ENCODE measurements at places on chromosomes 2 and 18. TPM values are rescaled to one million over a fixed set of nuclear protein-coding genes. Genes with fewer than 3 reads are reported as not detected.

The ERBB4 gene
- total RNA-seq = 25.7 TPM

DNA sequence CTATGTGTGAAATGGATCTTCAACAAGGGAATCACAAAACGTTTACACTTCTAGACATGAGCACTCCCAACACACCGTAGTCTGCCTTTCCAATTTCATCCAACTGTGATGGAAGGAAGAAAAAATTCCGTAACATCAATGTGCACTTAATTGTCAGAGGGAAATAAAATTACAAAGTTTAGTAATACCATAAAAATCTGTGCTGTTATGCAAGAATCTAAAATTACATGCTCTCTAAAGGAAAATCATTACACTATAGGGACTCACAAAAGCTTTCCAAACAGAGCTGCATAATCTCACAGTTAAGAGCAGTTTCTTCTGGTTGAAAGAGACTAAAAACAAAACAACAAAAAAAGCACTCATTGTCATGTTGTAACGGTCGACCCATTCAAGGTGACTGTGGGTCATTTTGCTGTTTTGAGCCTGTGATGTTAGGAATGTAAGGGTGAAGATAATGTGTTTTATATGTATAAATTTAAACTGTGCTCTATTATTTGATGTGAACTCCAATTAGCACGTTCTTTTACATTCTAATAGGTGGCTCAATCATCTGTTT is 698.0 kb downstream of the TDRD15 start:
- no peak for DNase-seq

GRCh38 chr18:22700920-22701319 is 232.2 kb upstream of the RBBP8 start:
- no peak for DNase-seq

- no peak for DNase-seq
Measured at GRCh38 chr2:69243652-69244051, 143.4 kb downstream of the GFPT1 start.

DNA sequence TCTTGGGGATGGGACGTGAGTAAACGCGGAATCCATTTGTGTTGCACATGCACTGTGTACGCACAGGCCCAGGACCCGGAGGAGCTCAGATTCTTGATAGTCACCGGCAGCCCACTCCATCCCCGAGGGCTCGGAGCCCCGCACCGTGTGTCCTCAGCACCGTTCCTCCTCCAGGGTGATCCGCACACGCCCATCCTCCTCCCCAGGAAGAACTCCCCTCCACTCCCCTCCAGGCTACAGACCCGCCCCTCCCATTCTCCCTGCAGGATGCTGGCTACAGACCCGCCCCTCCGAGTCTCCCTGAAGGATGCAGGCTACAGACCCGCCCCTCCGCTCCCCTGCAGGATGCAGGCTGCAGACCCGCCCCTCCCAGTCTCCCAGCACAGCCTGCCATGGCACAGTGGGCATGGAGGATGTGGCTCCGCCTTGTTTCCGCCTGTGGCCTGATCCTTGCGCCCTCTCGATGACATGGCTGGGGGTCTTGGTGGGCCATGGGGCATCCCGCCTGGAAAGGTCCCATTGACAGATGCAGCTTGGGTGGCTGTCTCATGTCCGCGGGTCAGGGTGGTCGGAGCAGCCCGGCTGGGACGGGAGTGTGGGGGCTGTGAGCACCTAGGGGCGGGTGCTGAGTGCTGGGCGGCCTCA is 14.1 kb downstream of the CTDP1 start:
- peak; percentile 80 for DNase-seq

Measured in heart left ventricle (tissue), 16 donors.